OCI-LY7 (cell line): ENCODE measurements at places on chromosomes 2 and 18.

DNA sequence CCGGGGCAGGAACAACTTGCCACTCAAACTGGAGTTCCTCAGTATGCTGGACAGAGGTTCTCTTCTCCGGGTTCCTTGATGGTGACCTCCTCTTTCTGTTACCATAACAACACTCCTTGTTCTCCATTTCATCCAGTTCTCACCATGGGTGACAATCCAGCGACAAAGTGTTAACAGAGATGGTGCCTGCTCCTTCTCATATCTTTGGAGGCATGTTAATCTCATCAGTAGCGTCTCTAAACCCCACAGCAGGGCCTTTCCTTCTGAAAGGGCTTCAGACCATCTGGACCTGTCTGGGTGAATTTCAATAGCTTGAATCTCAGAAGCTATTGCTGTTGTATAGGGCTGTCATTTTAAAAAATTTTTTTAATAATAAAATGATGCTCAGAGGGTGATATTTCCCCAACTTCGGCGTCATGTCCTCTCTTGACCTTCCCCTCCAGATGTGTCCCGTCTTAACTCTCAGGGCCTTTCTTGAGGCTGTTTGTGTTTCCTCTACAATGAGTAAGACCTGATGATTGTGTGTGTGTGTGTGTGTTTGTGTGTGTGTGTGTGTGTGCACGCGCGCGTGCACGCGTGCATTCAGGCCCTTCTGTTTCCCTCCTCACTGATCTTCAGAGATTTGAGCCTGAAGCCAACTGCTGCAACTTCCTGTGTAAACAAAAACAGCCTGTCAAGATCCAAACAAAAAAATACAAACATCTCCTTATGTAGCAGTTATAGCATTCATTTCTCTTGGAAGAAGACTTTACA is 24.3 kb upstream of the CETN1 start:
- no peak for DNase-seq

DNA sequence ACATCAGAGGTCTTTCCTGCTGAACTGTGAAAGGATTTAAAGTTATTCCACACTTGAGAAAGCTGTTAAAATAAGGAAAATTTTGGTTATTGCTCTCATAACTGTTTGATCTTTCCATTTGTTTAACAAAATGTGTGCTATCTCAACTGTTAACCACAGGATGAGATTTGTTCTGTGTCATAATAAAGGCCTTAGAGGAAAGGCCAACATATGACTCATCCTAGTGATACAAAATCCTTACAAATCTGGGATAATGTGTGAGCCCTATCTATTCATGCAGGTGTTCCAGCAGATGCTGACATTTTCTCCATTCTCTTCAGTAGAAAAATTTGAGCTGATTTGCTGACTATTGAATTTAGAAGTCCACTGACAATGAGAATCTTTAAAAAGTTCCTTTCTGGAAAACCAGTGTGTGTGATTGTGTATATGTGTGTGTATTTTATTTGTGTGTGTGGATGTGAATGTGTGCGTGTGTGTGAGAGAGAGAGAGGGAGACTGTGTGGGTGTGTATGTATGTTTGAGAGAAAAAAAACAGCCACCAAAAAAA is 1111.9 kb upstream of the GYPC start:
- DNase-seq, result no peak

DNA sequence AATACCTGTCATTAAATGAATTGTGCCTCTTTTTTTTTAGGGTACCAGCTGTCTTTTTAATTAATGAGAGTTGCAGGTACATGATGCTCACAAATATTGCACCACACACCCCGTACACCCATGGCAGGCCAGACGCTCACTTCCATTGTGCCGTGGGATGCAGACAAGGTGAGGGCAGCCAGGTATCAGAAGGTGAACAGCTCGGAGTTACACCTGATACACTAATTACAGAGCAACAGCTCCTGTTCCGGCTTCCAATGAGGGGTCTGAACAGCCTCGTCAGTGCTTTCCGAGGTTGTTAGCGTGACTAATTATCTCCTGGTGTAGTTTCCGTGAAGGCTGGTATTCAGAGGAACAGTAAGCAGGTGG is 442.8 kb downstream of the ZNF516 start:
- no peak for DNase-seq

GRCh38 chr2:127388423-127389164 is 819 bp upstream of the MAP3K2 start:
- DNase-seq, result peak; percentile 46

GRCh38 chr18:36813824-36814223 is 15.0 kb downstream of the TPGS2 start:
- DNase-seq, result no peak

DNA sequence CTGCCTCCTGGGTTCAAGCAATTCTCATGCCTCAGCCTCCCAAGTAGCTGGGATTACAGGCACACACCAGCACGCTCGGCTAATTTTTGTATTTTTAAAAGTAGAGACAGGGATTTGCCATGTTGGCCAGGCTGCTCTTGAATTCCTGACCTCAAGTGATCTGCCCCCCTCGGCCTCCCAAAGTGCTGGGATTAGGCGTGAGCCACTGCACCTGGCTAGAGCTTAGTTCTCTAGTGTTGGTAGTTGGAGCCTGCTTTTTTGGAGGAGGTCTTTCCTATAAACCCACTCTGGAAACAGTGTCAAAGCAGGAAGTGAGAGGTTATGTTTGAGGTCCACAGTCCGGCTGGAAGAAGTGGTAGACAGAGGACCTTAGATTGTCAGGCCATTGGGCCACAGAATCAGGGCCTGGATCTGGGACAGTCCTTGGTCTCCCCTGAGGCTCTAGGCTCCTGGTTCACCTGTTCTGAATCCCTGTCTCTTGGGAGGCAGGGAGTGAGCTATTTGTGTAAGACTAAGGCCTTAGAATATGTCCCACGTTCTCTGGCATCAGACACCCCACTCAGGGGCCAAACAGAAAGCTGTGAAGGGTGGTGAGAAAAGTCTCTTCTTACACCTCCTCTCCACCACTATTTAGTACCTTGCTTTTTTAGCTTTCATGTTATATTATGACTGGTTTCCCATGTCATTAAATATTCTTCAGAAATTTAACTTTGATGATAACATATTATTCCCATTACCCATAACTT is 34.5 kb downstream of the PCBP1 start:
- no peak for DNase-seq

DNA sequence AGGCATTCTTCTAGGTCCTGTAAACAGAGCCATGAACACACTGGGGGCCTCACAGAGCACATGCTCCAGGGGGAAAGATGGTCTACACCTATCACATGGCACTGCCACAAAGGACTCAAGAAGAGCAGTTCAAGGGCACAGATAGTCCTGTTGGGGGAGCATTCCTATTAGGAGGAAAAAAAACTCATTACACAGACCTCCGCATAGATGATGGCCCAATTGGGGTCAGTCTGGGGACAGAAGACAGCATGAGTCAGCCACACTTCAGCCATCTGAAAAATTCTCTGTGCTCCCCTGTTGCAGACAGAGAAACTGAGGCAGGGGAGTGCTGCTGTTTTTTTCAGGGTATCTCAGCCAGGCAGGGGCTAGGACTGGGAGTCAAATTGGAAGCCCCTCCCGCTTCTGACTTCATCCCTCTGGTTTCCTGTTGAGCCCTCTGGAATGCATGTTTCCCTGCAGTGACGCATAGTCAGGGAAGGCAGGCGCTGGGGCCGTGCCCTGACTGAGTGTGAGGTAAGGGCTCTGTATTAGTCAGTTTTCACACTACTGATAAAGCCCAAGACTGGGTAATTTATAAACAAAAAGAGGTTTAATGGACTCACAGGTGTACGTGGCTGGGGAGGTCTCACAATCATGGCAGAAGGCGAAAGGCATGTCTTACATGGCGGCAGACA is 67.9 kb downstream of the RHOB start:
- no peak for DNase-seq

GRCh38 chr2:38509314-38509946 is 93.3 kb downstream of the HNRNPLL start:
- no peak for DNase-seq

DNA sequence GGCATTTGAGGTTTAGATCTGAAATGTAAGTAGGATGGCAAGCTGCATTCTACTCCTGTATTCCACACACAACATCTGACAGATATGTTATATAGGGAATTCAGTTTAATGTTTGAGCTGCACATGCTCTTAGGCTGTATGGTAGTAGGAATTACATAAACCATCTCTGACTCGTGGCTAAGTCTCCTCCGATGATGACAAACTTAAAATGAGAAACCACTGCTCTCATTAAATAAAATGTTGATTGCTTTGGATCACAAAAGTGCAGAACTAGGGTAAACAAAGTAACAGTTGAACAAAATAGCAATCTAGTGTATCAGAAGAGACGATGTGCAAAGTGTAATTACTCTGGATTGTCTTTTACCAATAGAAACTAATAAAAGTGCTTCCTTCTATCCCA is 50.1 kb upstream of the WDR75 start:
- DNase-seq, result no peak

DNA sequence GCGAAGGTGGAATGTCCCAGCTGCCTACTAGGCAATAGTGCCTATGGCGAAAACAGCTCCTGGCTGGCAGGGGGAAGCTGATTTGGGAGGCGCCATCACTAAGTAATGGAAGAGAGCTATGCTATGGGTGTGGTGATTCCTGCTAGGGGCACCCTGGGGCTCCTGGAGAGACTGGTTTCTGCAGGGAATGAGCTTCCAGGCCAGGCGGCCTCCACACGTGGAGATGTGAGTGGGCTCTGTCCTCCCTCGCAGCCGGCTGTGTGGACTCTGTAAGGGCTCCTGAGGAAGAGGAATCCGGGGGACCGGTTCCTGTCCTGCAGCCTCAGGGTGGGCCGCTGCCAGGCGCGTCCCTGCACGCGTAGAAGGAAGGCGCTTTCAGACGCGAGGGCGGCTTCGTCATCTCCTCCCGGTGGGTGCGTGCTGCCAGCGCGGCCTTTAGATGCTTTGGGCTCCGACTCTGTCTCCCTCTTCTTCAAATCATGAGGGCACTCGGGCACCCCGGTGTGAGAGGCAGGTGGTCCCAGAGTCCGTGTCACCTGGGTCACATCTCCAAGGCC is 55.5 kb upstream of the ANKRD62 start:
- no peak for DNase-seq
